NCI-H1436 (cell line): ENCODE measurements at places on chromosomes 7 and 10.
A peak's percentile ranks its signal among the peaks of the same experiment; 100 is the strongest.

- DNase-seq: peak; percentile 22
Measured at GRCh38 chr7:133230591-133231194, 22.2 kb upstream of the EXOC4 start.

DNA sequence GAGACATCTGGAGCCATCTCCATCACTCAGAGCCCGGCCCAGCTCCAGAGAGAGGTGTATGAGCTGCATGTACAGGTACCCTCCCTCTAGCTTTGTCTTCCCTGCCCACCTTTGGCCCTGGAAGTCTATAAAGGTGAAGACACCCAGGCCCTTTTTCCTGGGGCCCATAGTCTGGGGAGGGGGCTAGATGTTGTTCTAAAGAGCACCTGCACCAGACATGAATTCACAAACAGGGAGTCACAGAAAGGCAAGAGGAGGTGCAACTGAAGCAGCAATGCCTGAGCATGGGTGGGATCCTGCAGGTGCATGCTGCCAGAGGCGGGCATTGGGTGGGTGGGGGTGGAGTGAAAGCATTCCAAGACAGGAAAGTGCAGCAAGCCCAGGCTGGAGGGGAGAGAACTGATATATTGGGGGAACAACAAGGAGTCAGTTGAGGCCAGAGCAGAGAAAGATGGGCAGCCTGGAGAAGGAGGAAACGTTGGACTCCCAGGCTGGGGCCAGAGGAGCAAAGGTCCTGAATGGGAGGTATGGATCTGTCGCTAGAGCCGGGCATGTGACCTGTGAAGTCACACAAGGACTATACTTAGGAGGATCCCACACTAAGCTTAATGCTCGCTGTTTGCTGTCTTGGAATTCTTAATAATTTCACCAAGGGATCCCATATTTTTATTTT lies 11.7 kb downstream of the CDHR1 start:
- no peak for DNase-seq

DNA sequence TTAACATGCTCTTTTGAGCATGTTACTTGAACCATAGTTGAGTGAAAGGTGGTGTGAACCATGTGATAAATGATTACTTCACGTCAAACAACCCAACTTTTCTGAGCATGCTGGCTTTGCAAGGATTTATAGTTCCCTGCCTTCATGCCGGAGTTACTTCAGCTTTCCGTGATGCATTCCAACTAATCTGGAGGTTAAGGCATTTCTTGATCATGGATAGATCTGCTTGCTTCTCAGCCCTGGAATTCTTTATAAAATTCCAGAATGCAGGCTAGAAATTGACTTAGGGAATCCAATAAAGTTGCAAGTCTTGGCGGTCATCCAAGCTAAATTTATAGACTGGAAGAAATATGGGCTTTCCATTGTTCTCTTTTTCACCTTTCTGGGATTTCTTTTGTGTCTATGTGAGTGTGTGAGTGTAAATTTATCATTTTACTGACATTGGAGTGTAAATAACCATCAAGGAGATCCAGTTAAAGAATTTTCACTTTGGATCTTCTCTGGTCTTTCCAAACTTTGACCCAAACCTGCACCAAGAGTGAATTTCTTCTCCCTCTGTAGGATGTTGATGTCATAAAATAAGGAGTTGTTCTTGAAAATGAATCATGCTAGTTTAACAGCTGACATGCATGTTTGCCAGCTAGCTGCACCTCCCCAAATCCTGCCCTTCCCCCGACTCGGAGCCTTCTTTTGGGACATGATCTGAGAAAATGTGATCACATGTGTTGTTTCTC lies 289.0 kb downstream of the TWIST1 start:
- DNase-seq: no peak

DNA sequence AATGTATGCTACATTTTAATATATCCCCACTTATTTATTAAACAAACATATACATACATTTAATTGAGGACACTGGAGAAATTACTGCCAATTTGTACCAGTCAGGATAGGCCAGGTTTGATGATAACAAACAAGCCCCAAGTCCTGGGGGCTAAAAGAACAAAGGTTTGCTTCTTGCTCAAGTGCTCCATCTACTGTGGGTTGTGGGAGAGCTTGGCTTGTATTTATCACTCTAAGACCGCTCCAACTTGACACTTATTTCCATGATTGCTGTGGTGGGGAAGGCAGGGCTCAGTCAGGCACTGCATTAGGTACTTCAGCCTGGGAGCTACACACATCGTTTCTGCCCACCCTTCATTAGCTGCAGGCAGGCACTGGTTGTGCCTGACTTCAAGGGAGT lies 136.6 kb upstream of the ZNF32 start:
- no peak for DNase-seq

GRCh38 chr7:154372011-154372601 lies 319.9 kb downstream of the DPP6 start:
- no peak for DNase-seq

GRCh38 chr10:114987995-114988394 lies 50.0 kb downstream of the TRUB1 start:
- no peak for DNase-seq
